Stimulated activated CD4-positive, alpha-beta T cell treated with anti-CD3 and anti-CD28 coated beads, Interleukin-4, amount 100 ng/mL, for 4 hours (primary cell): ENCODE measurements at places on chromosomes 12 and 14.
A peak's percentile ranks its signal among the peaks of the same experiment; 100 is the strongest.

- DNase-seq, result no peak
Measured at GRCh38 chr12:88529531-88530488, 50.5 kb downstream of the KITLG start.

DNA sequence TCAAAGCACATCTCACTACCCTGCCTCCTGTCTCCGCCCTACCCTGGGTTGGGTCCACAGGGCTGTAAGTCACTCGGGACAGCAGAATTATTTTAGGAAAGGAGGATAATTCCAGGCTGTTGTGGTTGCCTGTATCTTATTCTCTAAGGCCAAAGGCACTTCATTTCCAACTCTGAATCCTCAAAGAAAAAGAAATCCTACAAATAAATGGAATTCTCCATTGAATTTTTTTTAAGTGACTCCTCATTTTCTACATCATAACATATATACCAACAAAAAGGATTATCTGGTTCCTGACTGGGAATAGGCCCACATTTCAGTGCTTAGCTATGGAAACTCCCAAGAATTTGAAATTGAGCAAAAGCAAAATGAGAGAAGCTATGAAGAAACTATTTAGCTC, 186.4 kb downstream of the ITPR2 start:
- no peak for DNase-seq

DNA sequence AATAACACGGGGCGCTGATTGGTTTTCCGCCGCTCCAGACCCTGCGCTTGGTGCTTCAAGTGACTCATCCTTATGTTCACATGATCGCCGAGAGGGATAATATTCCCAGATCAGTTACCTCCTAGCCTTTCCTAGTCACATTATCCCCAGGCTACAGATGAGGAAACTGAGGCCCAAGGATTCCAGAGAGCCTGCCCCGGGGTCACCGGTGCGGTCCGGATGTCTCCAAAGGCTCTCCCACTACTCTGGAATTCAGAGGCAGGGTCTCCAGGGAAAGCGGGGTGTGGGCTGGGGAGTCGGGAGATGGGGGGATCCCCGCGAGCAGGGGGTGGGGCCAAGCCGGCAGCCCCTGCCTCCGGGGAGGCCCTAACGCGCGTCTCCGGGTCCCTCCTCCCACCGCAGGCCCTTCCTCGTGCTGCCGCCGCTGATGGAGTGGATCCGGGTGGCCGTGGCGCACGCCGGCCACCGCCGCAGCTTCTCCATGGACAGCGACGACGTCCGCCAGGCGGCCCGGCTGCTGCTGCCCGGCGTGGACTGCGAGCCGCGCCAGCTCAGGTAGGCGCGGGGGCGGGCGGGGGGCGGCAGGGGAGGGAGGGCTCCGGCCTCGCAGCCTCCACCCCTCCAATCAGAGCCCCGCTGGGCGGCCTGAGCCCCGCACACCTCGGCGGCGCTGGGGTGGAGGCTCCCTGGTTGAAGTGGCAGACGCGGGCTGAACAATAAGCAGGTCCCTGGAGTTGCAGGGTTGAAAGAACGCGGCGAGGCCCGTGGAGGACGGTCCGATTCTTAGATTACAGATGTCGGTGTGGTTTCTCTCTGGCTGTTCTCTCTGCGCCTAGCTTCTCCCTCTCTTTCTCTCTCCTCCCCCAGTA, 104.6 kb upstream of the PWP1 start:
- no peak for DNase-seq

DNA sequence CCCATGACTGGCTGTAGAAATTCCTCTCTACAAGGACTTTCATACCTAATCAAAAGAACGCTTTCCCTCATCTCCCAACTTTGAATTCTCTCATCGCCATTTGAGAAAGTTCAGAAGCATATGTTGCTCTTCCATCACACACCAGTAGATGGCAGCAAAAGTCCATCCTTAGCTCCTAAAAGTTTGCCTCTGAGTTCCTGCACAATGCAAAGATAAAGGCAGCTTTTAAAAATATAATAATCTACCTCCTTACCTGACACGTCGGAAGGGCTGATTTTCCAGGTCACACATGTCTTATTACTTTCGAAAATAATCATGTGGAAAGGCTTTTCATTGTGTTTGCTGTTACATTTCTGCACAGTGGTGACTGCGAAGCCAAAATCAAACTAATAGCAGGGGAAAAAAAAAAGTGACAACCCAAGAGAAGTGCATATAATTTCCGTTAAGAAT, 456.7 kb upstream of the SEL1L start:
- DNase-seq, result no peak

- no peak for DNase-seq
Measured at GRCh38 chr14:63249092-63249491, 44.8 kb downstream of the RHOJ start.

GRCh38 chr12:128476266-128476665, 209.3 kb downstream of the TMEM132C start:
- DNase-seq, result no peak

- no peak for DNase-seq
Measured at GRCh38 chr14:74326369-74327152, 21.7 kb upstream of the VRTN start.

DNA sequence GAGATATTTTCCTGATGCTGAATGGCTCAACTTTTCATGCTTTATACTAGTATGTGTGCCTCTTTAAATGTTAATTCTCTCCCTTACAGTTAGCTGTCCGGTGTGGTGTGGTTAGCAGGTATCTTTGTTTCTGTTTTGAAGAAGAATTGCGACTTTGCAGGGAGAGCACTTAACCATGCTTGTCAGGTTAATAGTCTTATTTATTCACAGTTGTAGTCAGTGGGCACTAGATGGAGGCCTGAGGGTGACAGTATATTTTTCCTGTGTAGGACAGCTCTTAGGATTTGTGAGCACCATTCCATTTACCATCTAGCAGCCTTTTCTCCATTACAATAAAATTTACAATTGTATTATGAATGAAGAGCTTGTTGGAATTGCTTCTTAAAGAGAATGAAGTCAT, 34.9 kb downstream of the PDE3A start:
- DNase-seq, result no peak

- DNase-seq, result no peak
Measured at GRCh38 chr12:81541121-81541520, 218.0 kb downstream of the PPFIA2 start.

DNA sequence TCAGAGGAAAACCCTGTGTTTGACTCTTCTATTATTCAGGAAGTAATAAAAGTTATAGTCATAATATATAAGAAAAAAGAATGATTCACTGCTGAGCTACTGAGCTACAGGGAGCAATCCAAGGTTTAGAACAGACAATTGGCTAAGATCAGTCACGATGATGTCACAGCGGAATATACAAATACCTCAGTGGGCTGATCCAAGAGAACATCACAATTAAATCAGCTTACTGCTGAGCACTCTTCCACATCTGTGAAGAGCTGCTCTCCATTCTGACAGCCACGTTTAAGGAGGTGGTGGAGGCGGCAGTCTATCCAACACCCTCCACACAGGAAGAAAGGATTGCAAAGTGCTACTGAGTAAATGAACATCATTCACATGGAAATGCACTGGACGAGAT, 271.0 kb downstream of the APAF1 start:
- no peak for DNase-seq

- no peak for DNase-seq
Measured at GRCh38 chr12:42385326-42385841, 59.4 kb downstream of the PPHLN1 start.

- peak; percentile 5 for DNase-seq
Measured at GRCh38 chr12:55847033-55847432, 4.3 kb upstream of the MMP19 start.

- no peak for DNase-seq
Measured at GRCh38 chr14:50237427-50237826, 6.0 kb upstream of the SOS2 start.

- no peak for DNase-seq
Measured at GRCh38 chr12:104788840-104789271, 169.2 kb downstream of the SLC41A2 start.

- no peak for DNase-seq
Measured at GRCh38 chr12:13119826-13120225, 16.4 kb upstream of the GSG1 start.

GRCh38 chr14:101497684-101498525, 63.4 kb upstream of the DIO3 start:
- no peak for DNase-seq

GRCh38 chr12:6461401-6462233, 8.9 kb downstream of the VAMP1 start:
- peak; percentile 60 for DNase-seq

- DNase-seq, result no peak
Measured at GRCh38 chr12:85424581-85425348, 144.7 kb downstream of the ALX1 start.

- no peak for DNase-seq
Measured at GRCh38 chr12:1929985-1930802, 11.7 kb upstream of the CACNA2D4 start.

DNA sequence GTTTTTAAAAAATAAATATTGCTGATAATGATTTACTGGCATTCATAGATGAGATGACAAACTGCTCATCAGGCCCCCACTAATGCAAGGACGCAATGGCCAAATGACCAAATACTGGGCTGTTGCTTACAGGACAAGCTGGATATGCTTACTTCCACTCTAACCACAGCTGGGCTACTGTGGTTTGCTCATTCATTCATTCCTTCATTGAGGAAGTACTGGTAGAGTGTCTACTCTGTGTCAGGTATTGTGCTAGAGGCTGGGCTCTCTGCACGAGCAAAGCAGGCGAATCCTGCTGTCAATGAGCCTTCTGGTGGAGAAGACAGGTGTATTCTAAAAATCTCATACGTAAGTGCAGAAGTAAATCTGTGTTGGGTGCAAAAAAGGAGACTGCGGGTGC, 113.3 kb upstream of the SLC38A2 start:
- DNase-seq, result no peak

GRCh38 chr12:62731055-62731820, 203.7 kb downstream of the PPM1H start:
- DNase-seq, result no peak

- DNase-seq, result no peak
Measured at GRCh38 chr14:56648508-56649301, 69.1 kb downstream of the TMEM260 start.

DNA sequence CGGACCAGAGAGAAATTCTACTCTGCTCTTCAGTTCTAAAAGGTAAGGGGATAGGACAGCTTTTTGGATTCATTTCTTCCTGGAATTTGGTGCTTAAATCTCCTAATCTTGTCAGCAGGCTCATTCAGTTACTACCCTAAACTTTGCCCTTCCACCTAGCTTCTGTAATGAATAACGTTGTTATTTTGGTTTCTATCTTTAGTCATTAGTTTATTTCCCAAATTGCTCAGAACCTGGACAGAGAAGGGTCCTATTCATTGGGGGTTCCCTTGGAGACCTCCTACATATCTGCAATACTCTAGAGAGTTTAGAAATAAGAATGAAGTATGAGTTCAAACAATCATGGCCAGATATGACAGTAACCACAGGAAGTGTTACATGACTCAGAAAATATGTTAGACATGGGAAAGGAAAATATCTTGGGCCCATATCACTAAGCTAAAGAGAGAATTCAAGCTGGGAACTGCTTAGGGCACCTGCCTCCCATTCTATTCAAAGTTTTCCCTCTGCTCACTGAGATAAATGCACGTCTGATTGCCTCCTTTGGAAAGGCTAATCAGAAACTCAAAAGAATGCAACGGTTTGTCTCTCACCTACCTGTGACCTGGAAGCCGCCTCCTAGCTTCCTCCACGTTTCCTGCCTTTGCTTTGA, 87.9 kb downstream of the GAS2L3 start:
- no peak for DNase-seq
